Right lung (tissue), 10 donors: ENCODE measurements at places on chromosomes 12 and 14. TPM values are rescaled to one million over a fixed set of nuclear protein-coding genes. Genes with fewer than 3 reads are reported as not detected.

Gene CMA1
- not detected for polyA plus RNA-seq

Gene PRIMA1
- polyA plus RNA-seq, result 1.8 TPM

Gene RPGRIP1
- 0.85 TPM for polyA plus RNA-seq

Gene ACOT4
- polyA plus RNA-seq, result 0.80 TPM

Gene TAS2R50
- polyA plus RNA-seq, result 0.26 TPM

Gene TOMM20L
- 0.64 TPM for polyA plus RNA-seq

DNA sequence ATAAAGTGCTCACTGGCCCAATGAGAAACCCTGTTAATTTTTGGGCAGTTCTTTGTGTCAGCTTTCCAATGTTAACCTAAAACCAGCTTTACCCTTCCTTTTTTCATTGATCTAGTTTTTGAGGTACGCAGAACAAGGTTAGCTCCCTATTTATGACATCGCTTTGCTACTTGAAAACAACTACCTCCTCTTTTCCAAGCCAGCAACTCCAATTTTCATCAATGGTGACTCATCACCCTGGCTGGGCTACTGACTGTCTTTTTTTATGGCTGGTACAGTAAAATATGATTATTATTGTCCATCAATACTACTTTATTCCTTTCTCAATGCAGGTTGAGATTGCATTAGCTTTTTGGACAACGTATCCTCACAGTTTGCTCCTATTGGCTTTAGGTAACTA is 22.5 kb upstream of the AKAP6 start:
- no peak for DNase-seq

- DNase-seq, result no peak
Measured at GRCh38 chr12:69840727-69841126, 15.7 kb downstream of the MYRFL start.

- no peak for DNase-seq
Measured at GRCh38 chr12:26428420-26428819, 233.0 kb downstream of the SSPN start.

GRCh38 chr12:26627335-26627734 is 205.7 kb downstream of the ITPR2 start:
- DNase-seq, result no peak

DNA sequence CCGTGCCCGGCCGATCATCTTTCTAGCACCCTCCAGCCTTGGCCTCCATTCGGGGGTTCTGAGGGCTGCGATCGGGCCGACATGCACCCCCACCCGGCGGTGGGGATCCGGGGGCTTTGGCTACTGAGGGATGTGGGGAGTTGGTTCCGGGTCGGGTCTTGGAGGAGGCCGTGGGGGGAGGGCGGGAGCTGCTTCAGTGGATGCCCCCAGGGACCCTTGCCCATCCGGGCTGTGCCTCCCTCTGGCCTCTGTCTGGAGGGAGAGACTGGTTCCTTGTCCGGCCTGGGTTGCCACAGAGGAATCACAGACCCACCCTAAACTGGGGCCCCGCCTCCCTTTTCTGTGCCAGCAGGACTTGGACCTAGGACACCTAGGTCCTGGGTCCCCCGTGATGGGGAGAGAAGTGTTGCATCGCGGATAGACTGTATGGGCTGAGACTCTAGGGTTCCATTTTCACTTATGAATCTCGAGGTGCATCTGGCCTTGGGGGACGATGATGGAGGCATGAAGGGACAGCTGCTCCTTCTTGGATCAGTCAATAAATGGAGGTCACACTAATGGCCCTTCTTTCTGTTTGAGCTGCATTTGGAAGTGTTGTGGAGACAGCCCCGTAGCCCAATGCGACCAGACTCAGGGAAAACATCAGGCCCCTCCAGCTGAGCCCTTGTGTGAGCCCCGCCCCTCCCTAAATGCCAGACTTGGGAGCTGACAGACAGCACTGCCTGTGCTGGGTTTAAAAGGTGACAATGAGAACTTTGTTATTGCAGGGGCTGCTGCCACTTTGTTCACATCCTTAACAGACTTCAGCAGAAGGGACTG is 577 bp downstream of the DTX3 start:
- no peak for DNase-seq

GRCh38 chr12:112370199-112370598 is 12.0 kb downstream of the HECTD4 start:
- DNase-seq, result no peak
